ENCODE measurements at places on chromosomes 16 and 17.

DNA sequence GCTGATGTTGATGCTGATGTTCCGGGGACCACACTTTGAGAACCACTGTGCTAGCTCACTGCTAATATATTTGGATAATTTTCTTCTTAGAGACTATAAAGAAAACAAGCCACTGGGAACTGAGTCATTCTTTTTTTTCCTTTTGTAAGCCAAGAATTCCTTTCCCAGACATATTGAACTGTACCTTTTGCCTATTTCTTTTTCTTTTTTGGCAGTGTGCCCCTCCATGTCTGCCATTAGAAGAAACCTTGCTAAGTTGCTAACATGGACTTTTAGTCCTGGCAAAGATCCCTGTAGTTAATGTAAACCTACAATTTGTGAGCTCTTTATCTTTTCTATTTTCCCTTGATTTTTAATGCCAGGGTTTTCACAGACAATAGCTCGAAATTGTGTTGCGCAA, 17.3 kb upstream of the ERCC4 start:
- no peak for DNase-seq

- no peak for DNase-seq
Measured at GRCh38 chr16:79380995-79381602, 219.4 kb downstream of the MAF start.

DNA sequence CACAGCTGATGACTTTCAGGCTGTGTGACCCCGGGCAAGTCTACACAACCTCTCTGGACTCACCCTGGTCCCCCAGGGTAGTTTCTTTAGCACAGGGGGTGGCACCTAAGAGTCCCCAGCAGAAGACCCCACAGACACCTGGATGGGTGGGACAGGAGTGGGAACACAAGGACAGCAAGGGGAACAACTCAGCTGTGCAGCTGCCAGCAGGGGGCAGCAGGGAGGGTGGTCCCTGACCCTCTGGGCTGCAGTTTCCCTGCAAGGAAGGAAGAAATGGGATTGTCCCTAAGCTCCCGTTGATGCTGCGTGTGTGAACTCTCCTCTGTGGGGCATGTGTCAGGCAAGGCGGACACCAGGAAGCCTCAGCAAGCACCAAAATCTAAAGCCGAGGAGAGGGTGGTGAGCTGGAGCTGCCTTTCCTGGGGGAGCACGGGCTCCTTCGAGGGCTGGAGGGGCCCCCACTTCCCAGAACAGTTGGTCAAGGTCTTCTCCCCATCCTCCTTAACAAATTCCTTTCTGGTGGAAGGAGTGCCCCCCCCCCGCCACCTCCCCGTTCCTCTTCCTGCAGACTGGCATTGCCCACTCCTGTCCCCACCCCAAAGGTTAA, 24.1 kb upstream of the CDH5 start:
- DNase-seq, result peak; percentile 42

DNA sequence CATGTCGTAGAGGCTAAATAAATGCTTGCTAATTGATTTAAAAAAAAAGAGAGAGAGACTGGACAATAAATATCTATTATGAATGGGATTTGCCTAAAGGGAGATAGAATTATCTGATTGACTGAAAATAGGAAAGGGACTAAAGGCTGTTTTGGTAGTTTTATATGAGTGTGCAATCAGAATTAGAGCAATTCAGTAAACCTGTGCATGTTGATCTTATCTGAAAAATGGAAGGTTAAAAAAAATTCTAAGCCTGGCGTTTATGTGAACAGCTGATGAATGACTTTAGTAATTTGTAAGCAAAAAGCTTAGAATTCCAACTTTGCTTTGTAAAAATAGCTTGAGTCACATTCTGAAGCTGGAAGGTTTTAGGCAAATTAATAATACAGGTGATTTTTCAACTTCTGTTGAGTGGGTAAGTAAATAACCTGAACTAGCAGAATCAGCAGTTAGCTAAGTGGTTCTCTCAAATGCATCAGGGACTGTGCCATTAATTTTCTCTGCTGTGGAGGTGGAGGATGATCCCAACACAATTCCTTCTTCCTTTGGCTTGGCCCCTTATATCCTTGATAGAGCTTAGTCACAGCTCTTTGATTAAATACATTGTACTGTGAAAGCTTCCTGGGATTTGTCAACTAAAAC, 254.4 kb downstream of the PHKB start:
- no peak for DNase-seq

DNA sequence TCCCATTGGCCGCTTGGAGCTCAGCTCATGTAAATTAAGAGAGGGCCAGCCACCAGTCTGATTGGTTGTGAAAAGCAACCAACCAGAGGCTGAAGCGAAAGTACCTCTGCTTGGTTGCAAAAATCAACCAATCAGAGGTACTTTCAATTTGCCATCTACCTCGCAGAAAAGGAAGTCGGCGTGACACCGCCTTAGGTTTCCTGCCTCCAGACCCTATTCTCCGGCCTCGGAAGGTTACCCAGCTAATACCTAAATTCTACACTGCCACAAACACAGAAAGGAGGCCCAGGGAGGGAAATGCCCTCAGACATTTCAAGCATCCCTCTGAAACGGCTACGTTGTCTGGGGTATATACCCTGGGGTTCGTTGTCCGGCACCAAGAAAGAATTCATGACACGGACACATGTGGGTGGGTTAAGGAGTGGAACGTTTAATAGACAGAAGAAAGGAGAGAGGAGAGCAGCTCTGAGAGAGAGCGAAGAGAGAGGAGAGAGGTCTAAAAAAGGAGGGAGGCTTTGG, 481.3 kb downstream of the TMEM114 start:
- no peak for DNase-seq

GRCh38 chr16:83040174-83040573, 413.4 kb downstream of the CDH13 start:
- peak; percentile 7 for DNase-seq

DNA sequence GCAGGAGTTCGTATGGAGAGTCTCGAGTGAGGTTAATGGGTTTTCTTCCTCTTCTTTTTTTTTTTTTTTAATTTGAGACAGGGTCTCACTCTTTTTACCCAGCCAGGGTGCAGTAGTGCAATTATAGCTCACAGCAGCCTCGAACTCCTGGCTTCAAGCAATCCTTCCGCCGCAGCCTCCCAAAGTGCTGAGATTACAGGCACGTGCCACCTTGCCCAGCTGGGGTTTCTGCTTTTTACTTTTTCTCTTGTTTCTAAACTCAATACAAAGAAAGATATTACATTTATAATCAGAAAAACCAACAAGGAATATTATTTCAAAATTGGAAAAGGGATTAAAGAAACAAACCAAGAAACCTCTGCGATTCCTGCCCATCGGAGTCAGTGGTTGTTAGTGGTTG, 175.9 kb downstream of the SEC14L1 start:
- no peak for DNase-seq

GRCh38 chr17:2347805-2348685, 10.7 kb downstream of the SGSM2 start:
- no peak for DNase-seq

DNA sequence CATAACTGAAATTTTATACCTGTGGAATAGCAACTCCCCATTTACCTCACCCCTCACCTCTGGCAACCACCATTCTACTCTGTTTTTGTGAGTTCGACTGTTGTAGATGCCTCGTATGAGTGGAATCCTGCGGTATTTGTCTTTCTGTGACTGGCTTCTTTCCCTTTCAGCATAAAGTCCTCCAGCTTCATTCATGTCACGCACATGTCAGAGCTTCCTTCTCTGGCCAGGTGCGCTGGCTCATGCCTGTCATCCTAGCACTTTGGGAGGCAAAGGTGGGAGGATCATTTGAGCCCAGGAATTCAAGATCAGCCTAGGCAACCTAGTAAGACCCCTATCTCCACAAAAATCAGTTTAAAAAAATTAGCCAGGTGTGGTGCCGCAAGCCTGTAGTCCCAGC, 278.4 kb downstream of the PARN start:
- no peak for DNase-seq

GRCh38 chr17:21185061-21185460, 28.9 kb downstream of the TMEM11 start:
- DNase-seq, result no peak

DNA sequence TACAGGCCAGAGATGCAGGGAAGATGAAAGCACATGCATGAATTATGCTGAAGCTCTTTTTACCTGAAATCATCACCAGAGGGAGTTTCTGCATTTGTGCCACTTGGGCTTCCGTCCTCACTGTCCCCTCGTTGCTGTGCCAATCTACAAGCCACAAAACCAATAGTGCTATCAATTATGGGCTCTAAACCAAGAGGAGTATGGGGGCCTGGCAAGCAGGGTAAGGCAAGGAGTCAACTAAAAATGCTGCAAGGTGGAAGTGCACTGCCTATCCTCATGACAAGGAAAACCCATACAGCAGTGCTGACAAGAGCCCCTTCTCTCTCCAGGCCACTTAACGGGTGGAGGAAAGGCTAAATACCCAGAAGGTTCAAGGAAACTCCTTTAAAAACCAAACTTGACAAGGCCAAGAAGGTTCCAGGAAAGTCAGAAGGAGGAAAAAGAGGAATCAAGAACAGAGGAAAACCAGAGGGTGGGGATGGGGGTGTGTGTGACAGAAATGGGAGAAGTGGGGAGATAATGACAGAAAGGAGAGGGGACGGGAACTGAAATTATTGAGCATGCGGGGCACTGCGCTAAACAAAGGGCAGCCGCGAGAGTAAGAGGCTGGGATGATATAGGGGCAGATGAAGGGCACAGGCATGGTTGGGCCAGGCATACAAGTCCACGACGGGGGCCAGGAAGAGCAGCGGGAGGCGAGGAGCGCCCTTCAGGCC, 674 bp downstream of the C17orf75 start:
- peak; percentile 63 for DNase-seq

- peak; percentile 82 for DNase-seq
Measured at GRCh38 chr16:8645141-8645521, 23.6 kb downstream of the METTL22 start.

DNA sequence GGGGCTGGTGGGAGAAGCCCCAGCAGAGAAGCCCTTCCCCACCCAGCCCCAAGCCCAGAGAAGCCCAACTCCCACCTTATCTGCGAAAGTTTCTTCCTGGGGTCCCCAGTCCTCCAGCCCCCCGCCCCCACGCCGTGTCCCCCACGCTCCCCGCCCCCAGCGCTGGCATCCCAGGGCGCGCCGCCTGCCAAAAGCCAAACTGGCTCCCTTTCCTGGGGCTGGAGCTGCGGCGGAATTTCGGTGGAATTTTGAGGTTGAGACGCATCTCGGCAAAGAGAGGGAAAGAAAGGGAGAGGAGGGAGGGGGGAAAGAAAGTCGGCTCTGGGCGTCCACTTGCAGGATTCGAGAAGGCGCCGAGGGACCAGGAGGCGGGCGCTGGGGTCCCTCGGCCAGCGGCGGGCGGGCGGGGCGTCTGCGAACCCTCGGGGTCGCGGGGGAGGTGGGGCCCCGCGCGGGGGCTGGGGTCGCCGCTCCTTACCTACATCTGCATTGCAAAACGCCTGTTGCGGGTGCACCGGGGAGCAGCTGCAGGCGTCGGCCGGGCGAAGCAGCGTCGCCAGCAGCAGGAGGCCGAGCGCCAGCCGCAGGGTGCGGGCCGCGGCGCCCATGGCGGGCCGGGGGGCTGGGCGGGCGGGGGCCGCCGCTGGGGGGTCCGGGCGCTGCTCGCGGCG, 571 bp downstream of the TIMP2 start:
- DNase-seq, result peak; percentile 51

- DNase-seq, result peak; percentile 86
Measured at GRCh38 chr17:75632863-75633485, at the start of gene SMIM5. SMIM5 (plus strand) TSS chr17:75633434; CDS start chr17:75640202, 6,768 bp downstream.

GRCh38 chr16:85252014-85252413, 139.7 kb upstream of the CIBAR2 start:
- DNase-seq, result no peak

DNA sequence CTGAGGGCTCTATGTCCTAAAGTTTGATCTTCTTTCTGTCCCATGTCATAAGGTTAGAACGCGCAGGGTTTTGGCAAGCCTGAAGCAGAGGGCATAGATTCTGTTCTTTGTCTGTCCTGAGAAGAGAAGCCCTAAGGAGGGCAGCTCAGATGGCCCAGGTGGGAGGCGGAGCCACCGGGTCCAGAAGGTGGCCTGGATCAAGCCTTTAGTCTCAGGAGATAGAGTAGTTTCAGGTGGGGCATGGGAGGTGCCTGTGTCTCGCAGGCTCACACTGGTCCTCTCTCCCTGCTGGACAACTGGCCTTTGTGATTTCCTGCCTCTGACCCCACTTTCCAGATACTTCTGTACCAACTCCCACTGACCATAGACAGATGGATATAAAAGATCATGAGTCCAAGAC, 44.2 kb upstream of the DNAJA2 start:
- DNase-seq, result no peak

- DNase-seq, result no peak
Measured at GRCh38 chr16:22926105-22926751, 112.3 kb downstream of the HS3ST2 start.

DNA sequence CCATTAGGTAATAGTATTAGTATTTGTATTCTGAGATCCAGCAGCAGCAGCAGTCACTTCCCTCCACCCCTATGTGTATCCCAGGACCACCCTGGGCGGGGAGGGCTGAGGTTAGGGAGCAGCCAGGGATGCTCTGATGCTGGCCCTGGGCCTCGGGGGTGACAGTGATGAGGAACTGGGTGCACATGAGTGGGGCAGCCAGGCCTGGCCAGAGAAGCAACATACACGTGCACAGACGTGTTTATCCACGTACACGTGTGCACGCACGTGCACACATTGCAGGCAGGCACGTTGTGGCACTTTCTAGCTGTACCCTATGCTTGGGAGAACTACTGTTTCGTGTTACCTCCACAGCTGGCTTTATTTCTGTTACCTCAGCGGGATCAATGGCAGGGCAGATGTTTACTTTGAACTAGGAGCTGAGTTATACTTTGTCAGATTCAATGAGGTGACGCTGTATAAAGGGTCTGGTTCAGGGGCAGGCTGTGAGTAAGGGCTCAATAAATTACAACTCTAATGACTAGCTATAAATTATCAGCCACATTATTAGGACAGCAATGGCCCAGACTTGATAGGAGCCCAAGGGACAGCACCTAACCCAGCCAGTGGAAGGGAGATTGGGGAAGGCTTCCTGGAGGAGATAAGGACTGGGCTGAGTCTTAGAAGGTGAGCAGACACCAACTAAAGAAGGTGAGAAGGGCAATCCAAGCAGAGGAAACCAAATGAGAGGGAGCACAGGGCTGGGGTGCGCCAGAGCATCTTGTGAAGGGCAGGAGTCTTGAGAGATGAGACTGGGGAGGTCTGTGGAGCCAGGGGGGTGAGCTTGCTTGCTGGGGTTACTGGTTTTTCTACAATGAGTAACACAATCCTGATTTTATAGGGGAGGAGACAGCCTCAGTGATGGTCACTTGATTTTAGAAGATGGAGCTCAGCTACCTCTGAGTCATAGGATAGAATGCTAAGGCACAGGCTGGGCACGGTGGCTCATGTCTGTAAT, 22.4 kb upstream of the CA4 start:
- DNase-seq, result no peak

- no peak for DNase-seq
Measured at GRCh38 chr16:48393485-48394354, 8.5 kb upstream of the SIAH1 start.
